Caki2 (cell line): ENCODE measurements at places on chromosomes 13 and 19. TPM values are rescaled to one million over a fixed set of nuclear protein-coding genes. Genes with fewer than 3 reads are reported as not detected.

- DNase-seq: peak; percentile 85
Observed at GRCh38 chr19:940591-941291, 14.9 kb downstream of the ARID3A start.

GRCh38 chr13:26759907-26760831, at the start of gene GPR12:
Gene GPR12 (minus strand): TSS chr13:26760786. CDS start chr13:26759827, 959 bp downstream.
- no peak for DNase-seq

GRCh38 chr19:35090506-35091214, 25.0 kb upstream of the FXYD3 start:
- no peak for DNase-seq

LRRC25 gene
- not detected in 2 replicates for total RNA-seq

DAND5 gene
- total RNA-seq: not detected in 2 replicates

DZIP1 gene
- total RNA-seq: 12.0 and 13.0 TPM in 2 replicates

CGB5 gene
- total RNA-seq: not detected in 2 replicates

ZNF426 gene
- 0.14 TPM in 1 of 2 replicates, not detected in the other for total RNA-seq

SIGLEC9 gene
- 1.5 TPM in 1 of 2 replicates, not detected in the other for total RNA-seq

RXFP2 gene
- not detected in 2 replicates for total RNA-seq

TMEM272 gene
- not detected in 2 replicates for total RNA-seq

SYT3 gene
- total RNA-seq: 0.14 and 0.26 TPM in 2 replicates
